ENCODE measurements at places on chromosomes 13 and 19.

DNA sequence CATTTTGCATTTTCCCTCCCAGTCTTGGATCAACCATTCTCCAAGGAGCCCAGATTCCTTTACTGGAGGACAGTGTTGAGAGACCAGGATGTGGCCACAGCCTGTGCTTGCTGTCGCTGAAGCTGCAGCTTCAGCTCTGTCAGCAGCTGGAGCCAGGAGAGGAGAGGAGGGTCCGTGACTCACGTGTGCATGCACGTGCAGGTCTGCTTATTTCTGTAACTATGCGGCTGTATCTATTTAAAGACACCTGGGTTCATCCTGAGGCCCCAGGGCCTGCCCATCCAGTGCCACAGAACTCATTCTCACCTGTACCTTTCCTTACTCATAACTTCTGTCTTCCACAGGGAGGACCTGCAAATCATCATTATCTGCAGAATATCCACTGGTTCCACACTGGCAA is 8.2 kb upstream of the LAMP1 start:
- no peak for DNase-seq

DNA sequence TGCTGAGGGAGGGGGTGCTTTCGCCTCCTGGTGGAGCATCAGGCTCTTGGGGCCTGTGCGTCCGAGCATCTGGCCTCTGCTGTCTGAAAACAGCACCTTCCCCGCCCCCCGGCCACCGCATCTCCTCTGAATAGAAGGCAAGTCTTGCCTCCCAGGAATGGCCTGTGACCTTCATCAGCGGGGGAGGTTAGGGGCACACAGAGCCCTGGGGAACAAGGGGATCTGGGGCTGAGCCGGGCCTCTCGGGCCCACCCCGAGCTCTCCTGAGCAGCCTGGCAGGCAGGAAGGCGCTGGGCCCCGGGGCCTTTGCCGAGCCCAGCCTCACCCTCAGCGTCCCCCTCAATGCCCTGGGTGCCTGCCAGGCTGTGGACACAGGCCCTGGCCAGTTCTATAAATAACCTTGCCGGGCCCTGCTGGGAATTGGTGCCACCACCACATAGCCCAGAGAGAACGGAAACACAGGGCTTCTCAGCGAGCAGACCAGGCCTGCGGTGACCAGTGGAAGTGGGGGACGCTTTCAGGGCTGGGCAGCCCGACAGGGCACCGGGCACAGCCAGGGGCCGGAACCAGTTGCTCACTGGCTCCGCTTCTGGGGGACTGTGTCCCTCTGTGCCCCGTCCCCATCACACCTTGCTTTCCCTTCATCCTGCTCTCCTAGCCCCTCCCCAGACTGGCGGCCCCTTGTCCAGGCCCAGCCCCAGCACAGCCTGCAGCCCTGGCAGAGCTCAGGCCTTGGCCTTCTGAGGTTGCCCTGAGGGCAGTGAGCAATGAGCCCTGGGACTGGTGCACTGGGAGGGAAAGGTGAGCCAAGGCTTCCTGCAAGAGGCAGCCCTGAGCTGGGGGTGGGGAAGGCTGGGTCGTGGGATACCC is 9.5 kb downstream of the STK11 start:
- DNase-seq = no peak

DNA sequence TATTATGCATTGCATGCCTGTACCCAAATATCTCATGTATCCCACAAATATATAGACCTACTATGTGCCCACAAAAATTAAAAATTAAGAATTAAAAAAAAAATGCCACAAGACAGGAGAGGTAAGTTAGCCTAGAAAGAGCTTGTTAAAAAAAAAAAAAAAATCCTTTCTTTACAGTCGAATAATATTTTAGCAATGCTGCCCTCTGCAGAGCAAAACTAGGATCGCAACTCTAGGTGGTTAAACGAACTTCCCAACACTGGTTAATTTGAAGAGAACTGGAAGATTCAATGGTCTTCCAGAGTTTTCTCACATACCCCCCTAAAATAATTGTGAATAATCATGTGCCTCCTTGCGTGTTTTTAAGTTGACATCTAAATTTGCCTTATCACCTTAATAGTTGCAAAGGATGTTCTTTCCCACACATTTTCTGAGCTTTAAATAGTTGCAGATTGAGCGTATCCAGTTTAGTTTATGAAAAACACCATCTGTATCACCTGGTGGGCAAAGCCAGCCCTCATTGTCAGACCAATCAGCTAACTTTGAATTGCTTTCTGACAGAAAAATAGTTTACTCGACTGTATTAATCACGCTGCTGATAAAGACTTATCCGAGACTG is 47.4 kb upstream of the RCBTB2 start:
- DNase-seq = peak; percentile 76

GRCh38 chr19:19371059-19371458 is 34.4 kb upstream of the GATAD2A start:
- no peak for DNase-seq

DNA sequence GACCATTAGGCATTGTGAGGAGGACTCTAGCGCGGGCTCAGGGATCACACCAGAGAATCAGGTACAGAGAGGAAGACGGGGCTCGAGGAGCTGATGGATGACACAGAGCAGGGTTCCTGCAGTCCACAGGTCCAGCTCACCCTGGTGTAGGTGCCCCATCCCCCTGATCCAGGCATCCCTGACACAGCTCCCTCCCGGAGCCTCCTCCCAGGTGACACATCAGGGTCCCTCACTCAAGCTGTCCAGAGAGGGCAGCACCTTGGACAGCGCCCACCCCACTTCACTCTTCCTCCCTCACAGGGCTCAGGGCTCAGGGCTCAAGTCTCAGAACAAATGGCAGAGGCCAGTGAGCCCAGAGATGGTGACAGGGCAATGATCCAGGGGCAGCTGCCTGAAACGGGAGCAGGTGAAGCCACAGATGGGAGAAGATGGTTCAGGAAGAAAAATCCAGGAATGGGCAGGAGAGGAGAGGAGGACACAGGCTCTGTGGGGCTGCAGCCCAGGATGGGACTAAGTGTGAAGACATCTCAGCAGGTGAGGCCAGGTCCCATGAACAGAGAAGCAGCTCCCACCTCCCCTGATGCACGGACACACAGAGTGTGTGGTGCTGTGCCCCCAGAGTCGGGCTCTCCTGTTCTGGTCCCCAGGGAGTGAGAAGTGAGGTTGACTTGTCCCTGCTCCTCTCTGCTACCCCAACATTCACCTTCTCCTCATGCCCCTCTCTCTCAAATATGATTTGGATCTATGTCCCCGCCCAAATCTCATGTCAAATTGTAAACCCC is 2.8 kb upstream of the CEACAM5 start:
- DNase-seq = peak; percentile 20

- DNase-seq = peak; percentile 78
These were observed 89.8 kb downstream of the ZNF557 start for GRCh38 chr19:7159105-7159933.

DNA sequence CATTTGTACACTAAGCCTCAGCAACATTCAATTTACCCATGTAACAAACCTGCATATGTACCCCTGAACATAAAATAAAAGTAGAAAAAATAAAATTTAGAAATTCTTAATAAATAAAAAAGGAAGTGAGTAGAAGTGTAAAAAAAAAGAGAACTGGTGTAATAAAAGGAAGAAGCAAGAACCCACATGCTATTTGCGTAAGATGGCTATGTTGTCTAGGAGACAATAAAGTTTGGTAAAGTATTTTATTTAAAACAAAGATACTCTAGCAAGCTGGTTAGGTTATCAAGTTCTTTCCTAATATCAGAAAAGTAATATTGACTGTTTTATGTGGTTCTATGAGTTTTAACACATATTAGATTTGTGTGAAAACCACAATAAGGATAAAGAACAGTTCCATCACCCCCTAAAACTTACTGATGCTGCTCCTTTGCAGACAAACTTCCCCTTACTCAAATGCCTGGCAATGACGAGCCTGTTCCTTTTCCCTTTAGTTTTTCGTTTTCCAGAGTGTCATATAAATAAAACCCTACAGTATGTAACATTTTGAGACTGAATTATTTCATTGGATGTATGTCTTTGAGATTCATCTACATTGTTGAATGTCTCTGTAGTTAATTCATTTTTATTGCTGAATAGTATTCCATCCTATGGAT is 98.9 kb downstream of the TNFSF13B start:
- DNase-seq = no peak

- DNase-seq = no peak
These were observed 360.9 kb downstream of the PCDH17 start for GRCh38 chr13:57992416-57992815.

- no peak for DNase-seq
These were observed 29.6 kb upstream of the RCBTB2 start for GRCh38 chr13:48562296-48563066.

DNA sequence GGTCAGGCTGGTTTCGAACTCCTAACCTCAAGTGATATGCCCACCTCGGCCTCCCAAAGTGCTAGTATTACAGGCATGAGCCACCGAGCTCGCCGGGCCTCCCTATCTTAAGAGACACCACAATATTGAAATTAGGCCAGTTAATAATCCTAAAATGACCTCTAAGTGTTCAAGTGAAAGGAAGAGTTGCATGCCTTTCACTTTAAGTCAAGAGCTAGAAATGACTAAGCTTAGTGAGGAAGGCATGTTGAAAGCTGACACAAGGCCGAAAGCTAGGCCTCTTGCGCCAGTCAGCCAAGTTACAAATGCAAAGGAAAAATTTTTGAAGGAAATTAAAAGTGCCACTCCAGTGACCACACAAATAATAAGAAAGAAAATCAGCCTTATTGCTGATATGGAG is 144.5 kb upstream of the FNDC3A start:
- DNase-seq = no peak

GRCh38 chr13:35139591-35139990 is 197.5 kb downstream of the NBEA start:
- DNase-seq = no peak

GRCh38 chr19:48378194-48378570 is 13.2 kb downstream of the KDELR1 start:
- DNase-seq = no peak

DNA sequence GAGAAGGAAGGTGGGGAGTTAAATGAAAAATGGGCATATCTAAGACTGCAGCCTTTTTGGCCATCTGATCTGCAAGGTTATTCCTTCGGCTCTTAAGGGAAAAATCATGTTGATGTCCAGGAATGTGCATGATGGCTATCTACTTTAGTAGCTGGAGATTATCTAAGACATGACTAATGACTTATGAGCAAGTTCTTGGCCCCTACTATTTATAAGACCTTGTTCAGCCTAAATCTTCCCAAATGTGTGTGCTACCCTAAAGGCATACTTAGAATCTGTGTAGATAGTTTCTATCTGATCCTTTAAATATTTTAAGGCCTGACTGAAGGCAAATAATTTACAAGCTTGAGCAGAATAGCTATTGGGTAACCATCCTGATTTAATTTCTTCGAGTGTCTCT is 41.8 kb upstream of the CD177 start:
- DNase-seq = no peak

GRCh38 chr13:43095771-43096719 is 72.7 kb downstream of the DNAJC15 start:
- DNase-seq = no peak

GRCh38 chr19:5358173-5358800 is 17.7 kb upstream of the PTPRS start:
- DNase-seq = no peak

- no peak for DNase-seq
These were observed 12.7 kb upstream of the ZNF43 start for GRCh38 chr19:21848706-21849105.

DNA sequence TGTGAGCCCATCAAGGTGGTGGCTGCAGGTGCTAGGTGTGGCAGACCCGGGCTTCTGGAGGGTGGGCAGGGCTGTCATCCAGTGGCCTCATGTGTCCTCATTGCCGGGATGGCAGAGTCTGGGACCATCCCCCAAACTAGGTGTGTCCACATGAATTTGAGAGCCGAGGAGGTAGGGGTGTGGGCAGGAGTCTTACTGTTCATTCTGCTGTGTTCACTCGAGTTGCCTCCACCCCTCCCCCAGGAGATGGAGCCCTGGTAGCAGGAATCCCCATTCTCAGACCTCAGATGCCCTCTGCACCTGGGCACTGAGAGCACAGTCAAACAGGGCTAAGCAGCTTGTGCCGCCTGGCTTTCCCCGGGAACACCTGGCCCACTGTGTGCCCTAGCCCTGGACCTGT is 22.4 kb downstream of the NAXD start:
- no peak for DNase-seq

- no peak for DNase-seq
These were observed 10.4 kb upstream of the SACS start for GRCh38 chr13:23443878-23444277.

DNA sequence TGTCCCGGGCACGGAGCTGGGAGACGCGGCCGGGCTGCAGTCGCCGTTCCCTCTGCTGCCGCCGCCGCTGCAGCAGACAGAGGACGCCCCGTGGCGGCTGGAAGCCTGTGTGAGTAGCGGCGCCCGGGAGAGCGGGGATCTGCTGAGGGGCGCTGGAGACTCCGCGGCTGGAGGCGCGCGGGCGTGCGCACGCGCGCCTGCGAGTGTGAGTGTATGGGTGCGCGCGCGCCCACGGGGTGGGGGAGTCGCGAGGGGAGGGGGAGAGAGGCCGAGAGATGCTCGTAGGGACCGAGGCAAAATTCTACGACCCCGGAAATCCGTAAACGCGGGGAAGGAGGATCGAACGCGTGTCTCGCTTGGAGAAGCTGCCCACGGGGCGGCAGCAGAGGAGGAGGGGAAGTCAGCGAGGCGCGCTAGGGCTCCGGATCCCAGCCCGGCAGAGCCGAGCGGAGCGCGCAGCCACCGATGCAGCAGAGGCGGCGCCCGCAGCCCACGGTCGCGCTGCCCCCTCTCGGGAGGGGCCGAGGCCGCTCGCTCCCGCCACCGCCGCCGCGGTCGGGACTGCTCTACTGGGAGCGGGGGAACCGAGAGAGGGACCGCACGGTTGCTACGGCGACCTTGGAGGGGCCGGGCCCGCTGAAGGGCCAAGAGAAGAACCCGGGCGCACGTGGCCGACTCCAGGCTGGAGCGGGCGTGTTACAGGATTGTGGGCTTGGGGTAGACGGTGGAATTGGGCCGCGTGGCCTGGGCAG is at the start of gene ENOX1:
TSS of gene ENOX1 (minus strand) at position 207 of the 752 bp plus-strand sequence.
- peak; percentile 88 for DNase-seq

- DNase-seq = no peak
These were observed 49.1 kb upstream of the MEDAG start for GRCh38 chr13:30857018-30857417.

- DNase-seq = no peak
These were observed 103.5 kb downstream of the FOXO1 start for GRCh38 chr13:40562975-40563349.

DNA sequence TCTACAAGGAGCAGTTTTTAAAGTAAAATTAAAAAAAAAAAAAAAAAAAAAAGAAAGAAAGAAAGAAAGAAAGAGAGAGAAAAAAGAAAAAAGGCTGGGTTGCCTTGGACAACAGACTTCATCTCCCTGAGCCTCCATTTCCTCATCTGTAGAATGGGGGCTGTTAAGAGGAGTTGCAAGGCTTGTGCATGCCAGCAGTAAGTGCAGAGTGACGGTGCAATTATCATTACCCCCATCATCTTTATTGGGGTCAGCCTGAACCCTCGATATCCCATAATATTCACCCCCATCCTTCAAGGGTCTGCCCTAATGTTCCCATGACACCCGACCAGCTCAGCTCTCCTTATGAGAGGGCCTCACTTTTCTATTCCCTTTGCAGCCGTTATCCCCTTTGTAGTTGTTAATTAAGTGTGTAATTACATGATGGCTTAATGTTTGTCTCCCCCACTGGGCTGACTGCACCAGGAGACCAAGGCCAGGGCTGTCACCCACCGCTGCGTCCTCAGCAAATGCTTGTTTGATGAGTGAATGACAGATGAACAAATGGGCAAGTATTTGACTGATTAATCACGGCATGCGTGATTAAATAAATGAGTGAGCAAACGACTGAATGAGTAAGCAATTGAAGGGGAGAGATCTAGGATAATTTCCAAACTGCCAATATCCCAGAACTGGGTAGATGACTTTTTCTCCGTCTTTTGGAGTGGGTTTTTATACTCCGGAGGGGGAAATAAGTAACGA is 10.1 kb downstream of the FOSB start:
- no peak for DNase-seq
